ENCODE measurements at places on chromosomes 4 and X.

GRCh38 chr4:10879411-10880110, 195.0 kb upstream of the CLNK start:
- DNase-seq = peak; percentile 20

DNA sequence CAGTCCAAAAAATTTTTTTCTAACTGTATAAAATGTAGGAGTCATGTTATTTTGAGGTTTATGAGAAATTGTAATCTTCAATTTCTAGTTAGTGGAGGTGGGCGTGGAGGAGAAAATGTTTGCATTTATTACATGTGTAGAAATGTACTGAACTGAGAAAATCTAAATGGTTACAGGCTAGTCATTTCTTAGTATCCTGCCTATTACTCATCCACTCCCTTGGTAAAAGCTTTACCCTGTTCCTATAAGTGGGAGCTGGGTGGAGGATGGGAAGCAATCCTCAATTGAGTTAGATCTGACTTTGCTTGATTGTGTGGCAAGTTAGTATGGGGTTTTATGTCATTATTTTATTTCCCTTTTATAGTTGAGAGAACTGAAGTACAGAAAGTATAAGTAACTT, 73.8 kb downstream of the POLA1 start:
- no peak for DNase-seq

- DNase-seq = no peak
These were observed 439.5 kb upstream of the BOD1L1 start for GRCh38 chr4:14066979-14067378.

DNA sequence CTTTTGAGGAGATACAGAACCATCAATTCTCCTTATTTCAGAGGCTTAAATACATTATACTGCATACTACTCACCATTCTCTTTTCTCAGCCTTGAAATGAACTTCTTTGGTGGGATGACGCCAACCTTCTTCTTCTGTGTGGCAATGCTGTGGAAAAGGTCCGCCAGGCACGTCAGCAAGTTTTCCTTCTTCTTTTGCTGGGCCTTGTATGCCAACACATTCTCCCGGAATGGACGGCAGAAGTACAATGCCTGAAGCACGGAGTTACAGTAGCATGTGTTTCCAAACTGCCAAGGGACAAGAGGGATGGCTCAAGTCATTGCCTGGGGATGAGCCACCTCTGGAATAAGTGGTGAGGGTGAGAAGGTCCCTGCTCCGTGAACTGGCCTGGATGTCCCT, 31.2 kb downstream of the USP46 start:
- no peak for DNase-seq

DNA sequence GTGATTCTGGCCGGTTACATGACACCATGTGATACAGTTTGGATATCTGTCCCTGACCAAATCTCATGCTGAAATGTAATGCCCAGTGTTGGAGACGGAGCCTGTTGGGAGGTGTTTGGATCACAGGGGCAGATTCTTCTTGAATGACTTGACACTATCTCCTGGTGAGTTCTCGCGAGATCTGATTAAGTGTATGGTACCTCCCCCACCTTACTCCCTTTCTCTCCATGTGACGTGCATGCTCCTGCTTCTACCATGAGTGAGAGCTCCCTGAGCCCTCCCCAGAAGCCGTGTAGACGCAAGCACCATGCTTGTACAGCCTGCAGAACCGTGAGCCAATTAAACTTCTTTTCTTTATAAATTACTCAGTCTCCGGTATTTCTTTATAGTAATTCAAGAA, 23.6 kb downstream of the CPE start:
- no peak for DNase-seq

DNA sequence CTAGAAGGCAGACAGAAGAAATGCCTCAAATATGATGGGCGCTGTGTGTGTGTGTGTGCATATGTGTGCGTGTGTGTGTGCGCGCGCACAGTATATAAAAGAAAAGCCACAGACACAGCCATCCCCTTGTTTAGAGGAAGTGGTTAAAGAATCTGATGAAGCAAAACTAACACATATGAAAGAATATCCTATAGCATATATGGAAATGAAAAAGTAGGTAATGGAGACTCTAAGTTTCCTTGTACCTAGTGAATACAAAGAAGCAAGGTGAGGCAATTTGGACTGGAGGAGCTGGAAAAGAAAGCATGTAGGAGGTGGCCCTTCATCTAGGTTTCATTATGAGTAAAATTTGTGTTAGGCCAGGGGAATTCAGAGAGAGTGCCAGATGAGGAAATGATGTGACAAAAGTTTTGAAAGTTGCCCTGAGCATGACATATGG, 58.6 kb upstream of the MCF2 start:
- no peak for DNase-seq

DNA sequence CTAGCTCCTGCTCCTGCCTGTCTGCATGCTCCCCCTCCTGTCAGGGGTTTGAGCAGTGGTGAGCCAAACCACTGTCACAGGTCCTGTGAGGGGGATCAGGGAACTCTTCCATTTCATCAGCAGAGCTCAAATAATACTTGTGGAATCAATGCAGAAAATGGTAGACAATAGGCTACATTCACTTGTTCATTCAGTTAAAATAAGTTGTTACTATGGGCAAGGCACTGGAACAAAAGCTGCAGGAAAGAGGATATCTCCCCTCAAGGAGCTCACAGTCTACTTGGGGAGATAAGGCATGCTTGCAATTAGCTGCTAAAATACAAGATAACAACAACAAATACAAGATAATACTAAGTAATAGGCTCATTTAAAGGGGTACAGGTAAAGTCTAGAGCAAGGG, 117.1 kb downstream of the GPC3 start:
- DNase-seq = no peak

GRCh38 chr4:168451744-168452390, 28.4 kb downstream of the DDX60L start:
- no peak for DNase-seq

- no peak for DNase-seq
These were observed 40.6 kb upstream of the THOC2 start for GRCh38 chrX:123773258-123773988.

GRCh38 chrX:128800138-128800537, 723.2 kb downstream of the SMARCA1 start:
- DNase-seq = peak; percentile 0

GRCh38 chr4:130485371-130485770, 1389.4 kb downstream of the C4orf33 start:
- peak; percentile 24 for DNase-seq

DNA sequence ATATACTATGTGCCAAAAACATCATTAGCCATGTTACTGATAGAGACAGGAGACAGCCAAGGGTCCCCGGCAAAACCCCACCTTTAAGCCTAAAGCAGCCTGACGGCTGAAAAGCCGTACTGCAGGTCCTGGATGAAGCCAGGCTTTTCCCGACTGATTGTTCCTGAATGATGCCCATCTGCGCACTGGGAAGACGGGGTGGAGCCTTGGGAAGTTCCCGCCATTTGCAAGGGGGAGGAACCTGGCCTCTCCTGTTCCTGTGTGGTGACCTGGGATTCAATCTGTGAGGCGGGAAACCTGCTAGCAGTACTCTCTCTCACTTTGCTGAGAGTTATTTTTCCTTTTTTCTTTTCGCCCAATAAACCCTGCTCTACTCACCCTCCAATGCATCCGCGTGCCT, 15.1 kb upstream of the CAMK2D start:
- DNase-seq = no peak
